ENCODE measurements at places on chromosomes 12 and 14.

- no peak for DNase-seq
Measured at GRCh38 chr12:130470969-130471368, 133.3 kb downstream of the PIWIL1 start.

DNA sequence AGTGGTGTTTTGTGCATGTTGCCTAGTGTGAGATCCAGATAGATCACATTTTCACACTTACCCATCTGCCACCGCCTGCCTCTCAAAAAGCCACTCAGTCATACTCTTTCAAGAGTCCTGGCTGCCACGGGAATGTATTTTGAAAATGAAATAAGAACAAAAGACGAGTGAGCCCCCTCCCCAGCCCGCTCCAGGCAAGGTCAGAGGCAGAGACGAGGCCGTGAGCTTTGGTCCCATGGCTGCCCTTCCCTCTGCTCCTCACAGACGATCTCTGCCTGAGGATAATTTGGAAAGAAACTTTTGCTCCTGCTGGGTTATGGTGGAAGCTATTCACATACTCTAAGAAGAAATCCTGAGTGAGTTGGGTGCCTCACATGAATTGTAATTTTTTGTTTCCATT is 924.3 kb downstream of the BCL11B start:
- DNase-seq, result no peak

DNA sequence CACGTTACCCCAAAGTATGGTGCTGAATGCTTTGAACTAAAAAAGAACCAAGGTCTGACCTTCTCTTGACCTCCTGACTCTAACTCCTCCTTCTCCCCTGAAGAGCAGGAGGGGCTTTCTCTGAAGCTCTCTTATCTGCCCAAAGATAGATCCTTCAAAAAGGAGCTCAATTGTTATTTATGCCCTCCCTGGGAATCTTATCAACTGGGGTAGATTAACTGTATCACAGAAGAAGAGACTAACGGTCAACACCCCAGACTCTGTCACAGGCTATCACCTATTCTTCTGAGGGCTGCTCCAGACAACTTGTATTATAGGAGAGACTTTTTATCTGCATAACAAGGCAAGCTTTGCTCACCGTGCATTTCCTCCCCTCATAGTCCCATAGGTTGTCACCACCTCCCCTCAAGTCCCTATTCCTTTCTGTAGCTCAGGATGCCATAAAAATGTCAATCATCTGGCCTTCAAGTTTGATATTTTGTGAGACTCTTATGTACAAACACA is 86.6 kb downstream of the PAPLN start:
- DNase-seq, result no peak

- no peak for DNase-seq
Measured at GRCh38 chr12:122203301-122204166, at the start of gene B3GNT4. TSS of gene B3GNT4 (plus strand) at chr12:122203709. CDS start at chr12:122204619, 910 bp downstream.

DNA sequence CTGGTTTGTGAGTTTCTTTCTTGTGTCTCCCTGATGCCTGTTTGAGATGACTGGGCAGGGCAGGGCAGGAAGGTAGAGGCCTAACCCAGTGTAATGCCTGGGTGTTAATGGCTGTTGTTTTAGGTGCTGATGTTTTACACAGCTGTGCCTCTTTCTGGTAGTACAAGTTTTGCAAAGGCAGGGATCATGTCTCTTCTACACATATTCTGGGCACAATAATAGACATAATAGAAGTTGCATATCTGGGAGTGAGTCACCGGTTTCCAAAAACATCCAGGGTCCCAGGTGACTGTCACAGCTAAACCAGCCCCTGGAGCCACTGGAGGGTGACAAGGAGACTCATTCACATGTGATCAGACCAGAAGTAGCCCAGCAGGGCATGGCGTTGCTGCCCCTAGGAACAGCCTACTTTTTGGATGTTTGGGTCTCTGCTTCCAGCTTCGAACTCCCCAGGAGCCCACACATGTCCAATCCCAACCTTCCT is 18.1 kb downstream of the TPCN1 start:
- no peak for DNase-seq

GRCh38 chr14:95518045-95518751 is 1.7 kb upstream of the SYNE3 start:
- DNase-seq, result no peak

DNA sequence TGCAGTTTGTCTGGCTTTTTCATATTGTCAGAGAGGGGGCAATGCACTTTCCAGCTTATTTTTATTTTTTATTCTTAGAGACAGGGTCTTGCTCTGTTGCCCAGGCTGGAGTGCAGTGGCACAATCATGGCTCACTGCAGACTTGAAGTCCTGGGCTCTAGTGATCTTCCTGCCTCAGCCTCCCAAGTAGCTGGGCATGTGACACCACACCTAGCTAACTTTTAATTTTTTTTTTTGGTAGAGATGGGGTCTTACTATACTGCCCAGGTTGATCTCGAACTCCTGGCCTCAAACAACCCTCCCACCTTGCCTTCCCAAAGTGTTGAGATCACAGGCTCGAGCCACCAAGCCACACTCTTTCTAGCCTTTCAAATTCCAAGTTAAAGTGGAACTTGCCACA is 3.9 kb upstream of the A2ML1 start:
- DNase-seq, result no peak

DNA sequence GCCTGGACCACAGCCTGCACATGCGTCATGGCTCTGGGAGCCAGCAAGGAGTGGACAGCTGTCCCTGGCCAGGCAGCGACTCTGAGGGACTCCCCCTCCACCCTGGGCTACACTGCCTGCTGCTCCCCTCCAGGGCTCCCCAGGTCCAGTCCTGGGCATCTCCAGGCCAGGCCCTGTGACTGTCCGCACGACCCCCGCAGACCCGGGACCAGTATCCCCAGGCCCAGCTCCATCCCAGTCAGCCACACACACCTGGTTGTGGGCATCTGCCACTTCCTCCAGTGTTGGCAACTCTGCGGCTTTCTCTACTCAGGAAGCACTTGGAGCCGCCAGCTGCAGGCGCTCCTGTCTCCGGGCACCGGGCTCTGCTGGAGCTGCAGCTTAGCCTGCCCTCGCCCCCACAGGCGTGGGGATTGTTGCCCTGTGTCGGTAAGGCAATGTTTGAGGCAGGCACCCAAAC is 2.4 kb downstream of the ULK1 start:
- no peak for DNase-seq

DNA sequence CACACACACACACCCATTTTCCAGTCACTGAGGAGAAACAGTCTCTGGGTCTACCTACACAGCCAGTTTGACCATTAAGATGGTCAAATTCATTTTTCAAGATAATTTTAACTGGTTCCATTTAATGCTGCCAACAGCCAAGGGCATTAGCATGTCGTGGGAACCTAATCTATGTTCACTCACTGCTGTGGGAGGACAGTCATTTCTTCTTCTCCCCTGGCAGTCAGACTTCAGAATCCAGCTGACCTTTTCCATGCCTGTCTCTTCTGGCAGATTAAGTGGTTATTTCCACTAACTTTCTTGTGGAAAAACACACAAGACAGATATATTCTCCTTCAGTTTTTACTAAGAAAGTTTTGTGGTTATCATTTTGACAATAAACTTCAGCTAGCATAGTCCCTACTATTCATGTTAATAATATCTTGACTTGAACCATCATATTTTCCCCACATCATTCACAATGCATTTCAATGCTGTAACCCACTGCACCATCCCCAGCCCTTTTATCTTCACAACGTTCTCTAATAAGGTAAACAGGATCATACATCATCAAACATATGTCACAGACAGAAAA is 82.2 kb downstream of the DAD1 start:
- no peak for DNase-seq

DNA sequence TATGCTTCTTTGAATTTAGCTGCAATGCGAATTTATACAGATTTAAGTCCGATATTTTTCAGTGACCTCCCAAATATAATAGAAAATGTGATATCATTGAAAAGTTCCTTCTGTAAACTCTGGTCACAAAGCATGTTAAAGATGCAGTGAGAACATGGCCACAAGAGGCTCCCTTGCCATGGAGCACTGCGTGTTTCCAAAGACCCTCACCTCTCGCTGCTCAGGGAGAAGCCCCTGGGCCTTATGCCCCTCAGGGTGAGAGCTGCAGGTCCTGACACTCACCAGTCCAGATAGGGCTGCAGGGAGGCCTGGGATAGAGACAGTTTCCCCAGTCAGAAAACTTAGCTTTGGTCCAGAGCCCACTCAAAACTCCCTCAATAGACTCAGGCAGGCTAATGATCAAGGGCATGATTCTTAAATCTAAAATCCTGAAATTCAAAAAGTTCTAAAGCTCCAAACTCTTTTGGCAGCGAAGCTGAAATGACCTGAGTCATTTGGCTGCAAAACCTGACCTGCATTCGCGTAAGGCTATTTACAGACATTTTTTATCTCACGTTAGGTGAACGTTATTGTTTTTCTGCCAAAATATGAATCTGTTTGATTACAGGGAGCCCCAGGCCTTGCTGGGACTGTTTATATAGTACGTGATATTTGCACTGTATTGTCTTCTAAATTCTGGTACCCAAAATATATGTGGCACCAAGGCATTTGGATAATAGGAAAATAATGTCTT is 67.8 kb downstream of the CAPZA3 start:
- DNase-seq, result no peak

DNA sequence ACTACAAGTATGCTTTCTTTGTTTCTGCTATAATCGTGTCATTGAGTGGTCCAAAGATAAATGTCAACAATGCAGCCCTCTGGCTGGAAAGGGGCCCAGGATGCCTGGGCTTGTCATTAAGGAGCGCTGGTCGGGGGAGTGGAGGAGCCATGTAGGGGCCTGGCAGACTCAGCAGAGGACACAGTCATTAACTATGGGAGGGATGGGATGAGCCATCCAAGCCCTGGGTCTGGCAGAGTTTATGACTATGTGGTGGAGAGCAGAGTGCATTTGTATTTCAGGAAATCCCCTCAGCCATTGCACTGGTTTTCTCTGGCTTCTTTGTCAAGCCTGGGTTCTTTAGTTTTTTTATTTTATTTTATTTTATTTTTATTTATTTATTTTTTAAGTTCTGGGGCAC is 243.1 kb downstream of the C12orf75 start:
- no peak for DNase-seq

DNA sequence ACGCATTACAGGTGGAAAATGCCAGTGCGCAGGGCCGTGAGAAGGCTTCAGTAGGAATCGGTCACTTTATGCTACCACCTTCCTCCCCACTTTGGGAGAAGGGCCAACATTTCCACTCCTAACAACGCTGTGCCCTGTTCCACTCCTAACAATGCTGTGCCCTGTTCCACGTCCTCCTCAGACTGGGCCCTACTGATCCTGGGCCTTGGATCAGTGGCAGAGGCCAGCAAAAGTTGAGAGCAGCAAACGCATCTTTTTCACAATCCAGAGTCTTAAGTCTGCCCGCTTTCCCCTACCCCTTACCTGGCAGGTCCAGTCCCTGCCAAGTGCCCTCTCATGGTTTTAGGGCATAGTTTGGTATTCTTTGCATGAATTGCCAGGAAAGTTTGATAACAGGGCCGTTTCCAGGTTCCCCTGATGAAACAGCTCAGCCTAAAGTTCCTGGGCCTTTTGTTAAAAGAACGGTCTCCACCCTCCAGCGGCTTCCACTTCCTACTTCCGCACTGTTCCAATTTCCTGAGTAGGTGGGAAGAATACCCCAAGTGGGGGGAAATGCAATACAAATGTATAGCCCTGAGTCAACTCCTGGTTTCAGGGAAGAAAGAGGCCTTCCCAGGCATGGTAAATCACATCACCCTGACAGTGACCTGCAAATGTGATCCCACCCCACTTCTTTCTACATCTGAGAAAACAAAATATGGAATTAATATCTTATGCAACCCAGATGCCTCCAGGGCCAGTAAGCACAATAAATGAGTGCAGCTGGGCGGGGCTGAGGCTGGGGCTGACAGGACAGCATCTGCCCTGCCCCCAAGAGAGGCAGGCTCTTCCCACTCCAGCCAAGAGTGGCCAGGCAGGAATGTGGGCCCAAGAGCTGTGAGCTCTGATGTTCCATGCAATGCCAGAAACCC is 15.0 kb downstream of the KCTD10 start:
- no peak for DNase-seq

GRCh38 chr12:6899837-6900519 is 4.6 kb upstream of the LRRC23 start:
- DNase-seq, result no peak

- DNase-seq, result no peak
Measured at GRCh38 chr12:123050331-123050831, 69.9 kb downstream of the ARL6IP4 start.

DNA sequence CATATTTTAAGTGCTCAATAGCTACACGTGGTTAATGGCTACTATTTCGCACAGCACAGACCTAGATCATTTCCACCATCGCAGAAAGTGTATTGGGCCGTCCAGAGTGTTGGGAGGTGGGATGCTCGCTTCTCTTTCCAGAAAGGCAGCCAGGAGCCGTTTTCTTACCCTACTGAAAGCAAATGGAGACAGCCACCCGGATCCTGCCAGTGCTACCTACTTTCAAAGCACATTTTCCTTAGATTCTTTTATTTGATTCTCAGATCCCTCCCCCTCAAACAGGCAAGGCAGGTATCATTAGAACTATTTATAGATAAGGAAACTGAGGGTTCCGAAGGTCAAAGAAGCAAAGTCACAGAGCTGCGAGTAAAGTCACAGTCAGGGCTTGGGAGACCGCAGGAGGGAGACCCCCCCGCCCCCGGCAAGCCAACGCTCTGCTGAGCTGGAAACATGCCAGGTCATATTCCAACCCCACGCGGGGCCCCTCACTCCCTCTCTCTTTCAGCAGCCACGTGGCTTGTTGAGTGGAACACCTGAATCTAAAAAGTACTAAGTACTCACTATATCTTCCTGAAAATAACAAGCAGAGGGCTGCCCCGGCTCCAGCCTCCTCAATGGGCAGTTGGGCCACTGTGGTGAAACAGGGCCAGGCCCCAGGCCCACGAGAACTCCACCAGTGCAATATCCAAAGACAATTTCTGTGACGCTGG is 36.2 kb downstream of the PRIMA1 start:
- no peak for DNase-seq

Measured in RKO (cell line).